ENCODE measurements at places on chromosomes 4 and X. TPM values are rescaled to one million over a fixed set of nuclear protein-coding genes. Genes with fewer than 3 reads are reported as not detected.
A peak's percentile ranks its signal among the peaks of the same experiment; 100 is the strongest.

DNA sequence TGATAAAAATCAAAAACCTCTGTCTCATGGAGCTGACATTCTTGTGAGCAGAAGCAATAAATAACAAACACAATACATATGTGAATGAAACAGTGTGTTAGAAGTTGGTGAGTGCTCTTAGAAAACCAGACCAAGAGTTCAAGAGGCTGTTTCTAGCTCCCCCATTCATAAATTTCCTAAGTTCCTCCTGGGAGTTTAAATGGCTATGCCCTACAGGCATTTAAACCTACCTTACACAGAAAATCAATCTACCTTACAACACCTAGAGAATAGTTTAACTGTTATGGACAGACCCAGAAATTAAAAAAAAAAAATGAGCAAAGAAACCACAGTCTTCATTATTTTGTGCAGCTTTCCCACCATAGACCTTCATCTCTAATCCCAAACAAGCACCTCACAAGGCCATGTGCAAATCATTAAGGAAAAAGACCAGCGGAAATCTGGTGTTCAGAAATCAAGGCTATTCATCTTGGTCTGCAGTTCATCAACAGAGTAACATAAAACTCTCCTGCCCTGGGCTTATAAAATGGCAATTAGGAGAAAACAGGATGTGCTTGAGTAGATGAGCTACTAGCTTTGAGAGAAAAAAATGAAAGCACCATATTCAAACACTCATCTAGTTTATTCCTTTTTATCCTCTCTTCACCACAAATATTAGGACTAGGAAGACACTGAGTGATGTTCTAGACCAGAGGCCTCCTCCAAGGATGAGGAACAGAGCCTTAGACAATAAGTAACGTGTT is 147.2 kb downstream of the SHROOM3 start:
- DNase-seq: no peak

- DNase-seq: no peak
Observed at GRCh38 chr4:98606894-98607293, 51.5 kb downstream of the TSPAN5 start.

DNA sequence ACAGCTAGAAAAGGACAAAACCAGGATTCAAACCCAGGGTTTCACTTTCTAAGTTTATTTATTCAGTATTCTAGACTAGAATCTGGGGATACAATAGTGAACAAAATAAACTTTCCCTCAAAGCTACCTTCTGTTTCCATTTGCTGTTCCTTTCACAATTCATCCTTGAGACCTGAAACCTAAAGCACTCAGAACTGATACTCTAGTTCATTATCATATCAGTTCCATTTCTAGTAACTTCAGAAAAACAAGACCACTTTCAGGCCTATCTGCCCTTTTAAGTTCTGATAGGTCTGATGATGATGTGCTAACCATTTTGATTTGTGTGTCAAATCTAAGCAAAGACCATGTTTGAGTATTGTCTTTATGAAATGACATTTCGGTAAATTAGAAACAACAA is 7.8 kb upstream of the XK start:
- DNase-seq: no peak

DNA sequence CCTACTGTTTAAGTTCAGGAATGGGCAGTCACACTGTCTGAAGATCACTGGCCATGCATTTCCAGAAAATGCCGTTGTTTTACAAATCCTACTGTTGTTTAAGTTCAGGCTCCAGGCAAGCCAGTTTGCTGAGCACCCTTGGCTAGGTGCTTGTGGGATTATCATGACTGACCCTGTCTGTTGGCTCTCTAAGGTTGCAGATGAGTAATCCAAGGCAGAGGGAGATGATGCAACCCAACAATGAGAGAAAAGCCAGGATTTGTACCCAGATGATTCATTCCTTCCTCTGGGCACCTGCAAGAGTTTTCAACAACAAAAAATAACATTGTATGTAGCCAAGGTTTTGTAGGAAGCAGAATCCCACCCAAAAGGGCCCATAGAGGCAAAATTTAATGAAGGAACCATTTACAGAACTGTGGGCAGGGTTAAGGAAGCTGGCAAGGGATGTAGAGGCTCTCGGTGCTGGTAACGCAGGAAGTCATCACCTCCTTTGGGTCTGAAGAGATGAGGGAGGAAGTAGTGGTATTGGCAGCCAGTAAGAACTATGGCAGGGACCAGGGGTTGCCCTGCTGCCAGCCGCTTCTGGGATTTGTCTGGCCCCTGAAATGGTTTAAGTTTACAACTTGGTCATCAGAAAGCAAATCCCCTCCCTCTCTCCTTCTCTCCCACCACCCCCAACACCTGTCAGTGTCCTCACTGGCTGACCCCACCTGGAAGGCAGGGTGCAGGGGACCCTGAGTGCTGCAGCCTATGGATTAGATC is 54.8 kb downstream of the MSX1 start:
- peak; percentile 64 for DNase-seq

- no peak for DNase-seq
Observed at GRCh38 chr4:38621028-38621684, 42.8 kb upstream of the KLF3 start.

DNA sequence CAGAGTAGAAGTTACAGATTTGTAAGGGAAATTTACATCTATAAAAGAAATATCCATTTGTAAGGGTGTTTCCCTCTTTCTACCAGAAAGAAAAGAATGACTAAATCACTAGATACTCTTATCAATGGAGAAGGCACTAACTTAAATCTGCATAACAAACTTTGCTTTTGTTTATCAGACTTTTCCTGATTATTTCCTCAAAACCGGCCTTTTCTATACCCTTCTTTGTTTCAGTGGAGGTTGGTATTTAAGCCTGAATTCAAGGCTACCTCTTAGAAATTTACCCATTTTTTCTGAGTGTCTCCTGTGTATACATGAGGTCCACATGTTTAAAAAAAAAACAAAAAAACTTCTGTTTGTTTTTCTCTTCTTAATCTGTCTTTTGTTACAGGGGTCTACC is 80.4 kb upstream of the GRPR start:
- DNase-seq: no peak

- DNase-seq: no peak
Observed at GRCh38 chr4:41160856-41161255, 53.5 kb downstream of the APBB2 start.

DNA sequence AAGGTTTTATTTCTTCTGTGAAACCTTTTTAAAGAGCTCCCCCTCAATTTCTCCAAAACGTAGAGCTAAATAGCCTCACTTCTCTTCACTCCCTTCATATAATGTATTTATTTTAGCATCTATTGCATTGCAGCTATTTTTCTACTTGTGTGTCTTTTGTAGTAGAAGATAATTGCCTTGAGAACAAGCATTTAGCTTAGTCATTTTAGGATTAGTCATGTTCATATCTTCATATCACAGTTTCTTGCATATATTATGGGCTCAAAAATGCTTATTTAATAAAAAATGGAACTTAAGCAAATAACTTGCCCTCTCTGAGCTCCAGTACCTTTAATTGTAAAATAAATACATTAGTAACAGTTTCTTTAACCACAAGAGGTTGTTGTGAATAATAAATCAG is 72.1 kb upstream of the SPANXC start:
- no peak for DNase-seq

GRCh38 chr4:26746802-26747213 is 113.8 kb upstream of the STIM2 start:
- no peak for DNase-seq

DNA sequence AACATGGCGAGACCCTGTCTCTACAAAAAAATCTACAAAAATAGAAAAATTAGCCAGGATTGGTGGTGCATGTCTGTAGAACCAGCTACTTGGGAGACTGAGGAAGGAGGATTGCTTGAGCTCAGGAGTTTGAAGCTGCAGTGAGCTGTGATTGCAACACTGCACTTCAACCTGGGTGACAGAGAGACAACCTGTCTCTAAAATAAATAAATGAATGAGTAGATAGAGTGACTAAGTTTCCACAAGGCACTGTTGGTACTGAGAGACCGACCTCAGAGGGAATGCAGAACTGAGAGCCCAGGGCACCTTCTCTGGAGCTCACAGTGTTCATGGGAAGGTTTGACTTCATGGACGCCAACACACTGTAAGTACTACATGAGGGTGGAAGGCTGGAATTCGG is 26.7 kb upstream of the ARSD start:
- DNase-seq: no peak

GRCh38 chr4:165508372-165509120 is 129.7 kb downstream of the CPE start:
- DNase-seq: no peak

DNA sequence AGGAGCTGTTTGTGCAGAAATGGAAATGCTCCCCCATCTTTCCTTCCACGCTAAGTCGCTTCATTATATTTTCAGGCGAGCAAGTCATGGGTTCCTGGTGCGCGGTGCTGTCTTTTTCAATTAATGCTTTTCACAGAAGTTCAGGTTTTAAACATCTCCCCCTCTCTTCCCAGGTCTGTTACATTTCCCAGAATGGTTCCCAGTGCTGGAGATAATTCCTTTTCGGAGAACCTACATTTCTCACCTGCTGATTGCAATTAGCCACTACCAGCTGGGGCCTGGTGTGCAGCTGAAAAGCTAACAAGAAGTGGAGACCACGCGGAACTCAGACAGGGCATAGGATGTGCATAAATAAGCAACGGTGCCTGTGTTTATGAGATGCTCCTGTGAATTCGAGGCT is 217.8 kb downstream of the MID1IP1 start:
- no peak for DNase-seq

GRCh38 chr4:184420881-184421416 is 53.4 kb downstream of the IRF2 start:
- no peak for DNase-seq

DNA sequence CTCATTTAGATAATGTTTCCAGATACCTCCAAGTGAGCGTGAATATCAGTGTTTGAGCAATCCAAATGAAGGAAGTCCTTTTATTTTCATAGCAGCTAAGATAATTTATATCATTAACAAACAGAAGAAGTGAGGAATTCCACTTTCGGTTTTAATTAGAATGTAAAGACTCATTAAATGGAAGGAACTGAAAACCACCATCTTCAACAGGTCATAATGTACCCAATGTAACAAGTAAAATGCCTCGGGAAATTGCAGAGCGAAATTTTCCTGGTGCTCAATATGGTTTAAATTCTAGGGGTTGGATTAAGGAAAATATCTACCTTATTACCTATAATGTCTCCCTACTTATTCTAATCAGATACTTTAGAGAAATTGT is 33.9 kb upstream of the SLC9A7 start:
- no peak for DNase-seq

GRCh38 chr4:149017002-149017734 is 575.0 kb upstream of the NR3C2 start:
- DNase-seq: no peak

DNA sequence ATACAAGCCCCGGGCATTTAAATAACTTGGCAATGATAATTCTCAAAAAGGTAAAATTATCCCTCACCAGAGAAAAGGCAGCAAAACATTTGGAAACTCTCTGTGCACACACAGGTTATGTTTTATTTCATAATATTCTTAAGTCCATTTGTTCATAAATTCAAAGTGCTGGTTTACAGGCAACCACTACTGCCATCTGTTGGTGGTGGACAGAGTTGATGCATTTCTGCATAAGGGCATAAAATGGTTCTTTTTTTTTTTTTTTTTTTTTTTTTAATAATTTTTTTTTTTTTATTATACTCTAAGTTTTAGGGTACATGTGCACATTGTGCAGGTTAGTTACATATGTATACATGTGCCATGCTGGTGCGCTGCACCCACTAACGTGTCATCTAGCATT is 31.5 kb upstream of the IL21 start:
- DNase-seq: no peak

DNA sequence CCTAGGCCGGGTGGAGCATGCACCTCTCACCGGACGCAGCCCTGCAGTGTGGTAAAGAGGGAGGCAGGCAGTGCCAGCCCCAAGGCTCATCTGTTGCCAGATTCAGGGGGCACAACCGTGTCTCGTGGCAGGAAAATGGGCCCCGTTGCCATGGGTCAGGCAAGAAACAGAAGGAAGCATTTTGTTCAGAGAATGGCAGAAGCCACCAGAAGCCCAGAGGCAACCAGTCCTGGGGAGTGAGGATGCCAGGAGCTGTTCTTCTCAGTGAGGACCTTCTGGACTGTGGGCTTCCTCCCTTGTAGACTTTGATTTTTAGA is 12.5 kb upstream of the UVSSA start:
- DNase-seq: no peak

- no peak for DNase-seq
Observed at GRCh38 chr4:111128327-111128726, 505.4 kb upstream of the PITX2 start.

GRCh38 chrX:154718616-154719015 is 32.3 kb downstream of the GAB3 start:
- DNase-seq: no peak

DNA sequence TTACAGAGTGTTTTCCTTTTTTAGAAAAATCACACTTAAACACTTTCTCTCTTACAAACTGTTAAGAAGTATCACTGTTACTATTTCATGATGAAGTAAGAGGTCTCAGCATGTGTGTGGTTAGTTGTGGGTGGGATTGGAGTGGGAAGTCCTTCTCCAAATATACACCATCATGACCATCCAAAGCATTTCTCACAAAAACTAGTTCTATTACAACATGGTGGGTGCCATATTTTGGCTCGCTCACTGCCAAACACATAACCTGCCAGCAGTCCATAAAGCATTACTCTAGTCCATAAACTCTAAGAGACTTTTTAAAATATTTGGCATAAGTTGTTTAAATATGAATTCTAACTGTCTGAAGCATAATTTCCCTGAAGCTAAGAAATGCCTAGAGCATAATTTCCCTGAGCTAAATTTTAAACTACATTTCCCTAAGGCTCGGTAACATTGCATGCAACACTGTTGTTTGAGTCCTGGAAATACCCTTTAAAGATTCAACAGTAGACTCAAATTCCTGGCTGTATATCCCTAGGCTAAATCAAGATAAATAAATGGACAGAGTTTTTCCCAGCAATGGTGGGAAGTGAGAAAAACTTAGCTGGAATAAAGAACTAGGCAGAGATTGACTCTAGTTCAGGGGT is 415.0 kb upstream of the INTU start:
- no peak for DNase-seq

DNA sequence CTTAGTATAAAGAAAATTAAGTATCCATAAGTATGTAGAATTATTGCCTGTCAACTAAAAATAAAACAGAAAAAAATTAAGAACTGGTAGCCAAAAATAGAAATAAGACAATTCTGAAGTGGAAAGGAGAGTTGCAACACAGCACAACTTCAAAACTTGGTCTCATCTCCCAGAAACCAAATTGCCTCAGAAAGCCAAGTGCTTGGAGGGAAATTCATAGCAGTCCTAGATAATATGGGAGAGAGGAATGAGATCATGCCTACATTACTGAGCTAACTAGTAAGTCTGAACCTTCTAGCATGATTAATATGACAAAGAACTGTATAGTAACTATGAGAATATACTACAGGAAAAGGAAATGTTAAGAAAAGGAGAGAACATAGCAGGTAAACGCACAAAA is 256.5 kb downstream of the LDB2 start:
- DNase-seq: no peak

- DNase-seq: no peak
Observed at GRCh38 chr4:114807759-114808404, 209.3 kb downstream of the UGT8 start.

The SCD5 gene
- total RNA-seq: 23.9 TPM

The CD38 gene
- not detected for total RNA-seq

The TRIML1 gene
- total RNA-seq: not detected

The RAI2 gene
- 0.27 TPM for total RNA-seq

The HSFX2 gene
- total RNA-seq: 0.64 TPM

The SRPX2 gene
- total RNA-seq: 42.8 TPM

All from osteocyte (in vitro differentiated cells).